ENCODE measurements at places on chromosomes 12 and 14.

GRCh38 chr12:122452701-122453285, 30.3 kb upstream of the CLIP1 start:
- no peak for DNase-seq

- DNase-seq: no peak
Measured at GRCh38 chr12:111034886-111035577, 114.7 kb upstream of the MYL2 start.

DNA sequence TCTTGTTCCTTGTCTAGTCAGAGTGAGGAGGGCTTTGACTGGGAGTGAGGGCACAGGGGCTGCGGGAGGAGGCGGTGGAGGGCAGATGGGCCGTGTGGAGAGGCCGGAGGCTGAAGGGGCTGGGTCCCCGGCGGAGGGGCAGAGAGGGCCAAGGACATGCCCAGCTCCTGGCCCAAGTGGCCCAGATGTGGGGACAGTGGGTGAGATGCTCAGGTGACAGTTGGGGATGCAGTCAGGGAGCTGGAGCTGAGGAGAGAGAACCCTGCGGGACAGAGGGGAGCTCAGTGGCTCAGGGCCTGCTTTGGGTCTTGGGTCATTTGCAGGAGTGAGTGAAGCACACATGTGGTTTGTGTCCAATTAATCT, 26.5 kb upstream of the PLD4 start:
- DNase-seq: no peak

DNA sequence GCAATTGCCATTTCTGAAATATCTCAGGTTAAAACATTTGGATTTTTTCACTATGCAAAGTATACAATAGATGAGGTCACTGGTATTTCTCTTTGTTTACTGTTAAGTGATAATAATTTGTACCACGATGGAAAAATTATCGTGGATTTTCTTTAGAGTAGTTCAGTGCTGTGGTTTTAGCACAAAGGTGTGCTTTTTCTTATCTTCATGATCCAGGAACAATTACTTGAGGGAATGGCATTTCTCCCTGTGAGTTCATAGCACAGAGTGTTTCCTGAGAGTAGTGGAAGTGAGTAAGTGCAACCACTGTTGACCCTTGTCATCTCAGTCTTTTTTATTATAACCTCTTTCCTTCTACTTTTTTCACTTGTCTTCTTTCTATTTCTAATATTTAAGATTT, 86.8 kb downstream of the FGD4 start:
- DNase-seq: no peak

GRCh38 chr12:50043854-50044253, 13.5 kb upstream of the ASIC1 start:
- DNase-seq: no peak

DNA sequence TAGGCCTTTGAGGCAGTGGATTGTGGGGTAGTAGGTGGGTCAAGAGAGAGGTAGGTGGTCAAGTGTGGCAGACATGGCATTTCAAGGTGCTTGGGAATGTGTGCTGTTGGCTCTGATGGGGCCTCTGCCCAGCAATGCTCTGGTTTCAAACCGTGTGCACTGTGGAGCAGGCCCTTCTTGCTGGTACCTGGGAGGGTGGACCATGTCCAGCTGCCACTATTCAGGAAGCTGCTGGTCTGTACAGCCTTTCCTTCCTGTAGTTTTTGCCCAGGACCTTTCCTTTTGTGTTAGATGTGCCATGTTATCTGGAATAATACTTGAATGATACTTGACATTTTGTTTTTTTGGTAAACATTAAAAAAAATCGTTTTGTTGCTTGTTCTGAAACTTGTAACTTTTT, 14.8 kb downstream of the RIMKLB start:
- DNase-seq: no peak

DNA sequence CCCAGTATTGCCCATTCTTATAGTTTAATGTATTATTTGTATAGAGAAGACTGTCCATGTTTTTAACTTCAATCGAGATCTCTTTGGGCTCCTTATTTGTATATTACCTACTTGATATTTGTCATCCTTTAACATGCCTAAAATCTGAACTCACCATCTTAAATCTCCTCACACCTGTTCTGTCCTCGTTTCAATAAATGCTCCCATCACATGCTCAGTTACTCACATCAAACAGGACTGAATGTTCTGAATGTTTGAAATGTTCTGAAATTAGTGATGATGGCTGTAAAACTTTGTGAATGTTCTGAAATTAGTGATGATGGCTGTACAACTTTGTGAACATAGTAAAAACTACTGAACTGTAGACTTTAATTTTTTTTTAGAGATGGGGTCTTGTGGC, 34.5 kb downstream of the COCH start:
- DNase-seq: no peak

DNA sequence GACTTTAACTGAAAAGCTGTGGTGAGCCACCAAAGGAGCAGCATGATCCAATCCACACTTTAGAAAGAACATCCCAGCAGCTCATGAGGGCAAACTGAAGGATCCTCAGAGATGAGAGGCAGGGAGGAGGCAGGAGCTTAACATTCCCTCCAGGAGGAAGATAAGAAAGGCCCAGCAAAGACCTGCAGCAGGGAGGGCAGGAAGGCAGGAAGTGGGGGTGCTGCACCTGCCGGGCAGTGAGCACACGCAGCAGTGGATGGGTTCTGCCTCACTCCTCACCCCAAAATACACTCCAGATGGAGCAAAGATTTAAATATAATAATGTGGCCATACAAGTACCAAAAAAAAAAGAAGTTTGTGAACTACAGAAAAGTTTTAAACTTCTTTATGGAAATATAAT, 48.4 kb downstream of the GCH1 start:
- DNase-seq: no peak

GRCh38 chr14:76113691-76114090, 38.0 kb upstream of the GPATCH2L start:
- no peak for DNase-seq

DNA sequence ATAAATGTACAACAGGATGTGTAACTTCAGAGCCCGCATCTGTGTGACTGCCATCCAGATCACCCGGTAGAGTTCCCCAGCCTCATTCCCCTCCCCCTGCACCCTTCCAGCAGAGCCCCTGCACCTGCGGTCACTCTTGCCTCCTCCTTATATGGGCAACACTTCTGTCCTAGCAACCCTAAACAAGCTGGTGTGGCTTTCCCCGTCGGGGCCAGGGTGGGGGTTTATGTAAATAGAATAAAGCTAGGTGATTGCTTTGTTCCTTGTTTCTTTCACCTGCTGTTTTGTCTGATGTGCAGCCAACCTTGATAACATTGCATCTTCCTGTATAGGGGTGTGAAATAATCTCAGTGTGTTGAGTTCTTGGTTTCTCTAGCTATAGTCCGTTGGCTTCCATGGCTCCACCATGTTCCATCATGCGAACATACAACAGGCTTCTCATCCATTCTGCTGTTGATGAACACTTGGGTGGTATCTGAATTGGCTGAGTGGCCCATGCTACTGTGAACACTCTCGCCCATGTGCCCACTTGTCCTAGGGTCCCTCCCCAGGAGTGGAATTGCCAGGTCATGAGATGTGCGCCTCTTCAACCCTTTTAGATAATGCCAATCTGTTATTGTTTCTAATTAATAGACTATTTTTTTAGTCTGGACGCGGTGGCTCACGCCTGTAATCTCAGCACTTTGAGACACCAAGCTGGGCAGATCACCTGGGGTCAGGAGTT, 102.2 kb downstream of the KIF26A start:
- no peak for DNase-seq

DNA sequence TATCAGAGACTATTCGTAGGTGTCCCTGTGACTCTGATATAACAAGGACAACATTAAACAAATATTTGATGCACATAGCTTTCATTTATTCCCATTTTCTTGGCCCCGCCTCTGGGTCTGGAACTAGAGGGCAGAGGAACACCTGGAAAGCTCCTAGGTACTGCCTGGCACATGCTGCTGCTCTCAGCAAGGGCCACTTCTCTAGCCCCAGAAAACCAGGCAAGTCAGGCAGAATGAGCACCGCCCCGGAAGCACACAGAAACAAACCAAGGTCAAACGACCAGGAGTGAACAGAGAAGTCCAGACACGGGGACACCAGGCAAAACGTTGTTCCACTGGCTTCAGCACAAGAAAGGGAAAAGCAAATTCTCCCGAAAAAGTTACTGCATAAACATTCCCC, 76.1 kb downstream of the TTC7B start:
- no peak for DNase-seq

- no peak for DNase-seq
Measured at GRCh38 chr12:116534311-116535121, 24.7 kb upstream of the MAP1LC3B2 start.

GRCh38 chr12:85393606-85394005, 113.6 kb downstream of the ALX1 start:
- no peak for DNase-seq

DNA sequence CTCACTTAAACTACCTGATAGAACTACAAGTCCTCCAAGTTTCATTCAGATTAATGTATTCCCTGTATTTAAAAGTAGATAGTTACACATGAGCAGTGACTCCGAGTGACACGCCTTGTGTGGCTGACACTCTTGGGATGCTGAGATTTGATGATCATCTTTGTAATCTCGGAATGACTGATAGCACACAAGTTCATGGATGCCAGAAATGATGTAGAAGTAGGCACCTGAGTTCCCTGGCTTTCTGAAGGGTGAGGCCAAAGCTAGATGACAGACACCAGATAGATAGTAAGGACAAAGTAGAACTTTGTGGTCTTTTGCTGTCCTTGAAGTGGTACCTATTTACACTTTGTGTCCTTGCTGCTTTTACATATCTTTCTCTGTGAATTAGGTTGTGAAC, 491.2 kb downstream of the PCNX1 start:
- DNase-seq: no peak

- DNase-seq: no peak
Measured at GRCh38 chr12:127126260-127126628, 1140.7 kb upstream of the TMEM132C start.

- DNase-seq: no peak
Measured at GRCh38 chr12:116856729-116857128, 24.5 kb downstream of the HRK start.

- DNase-seq: no peak
Measured at GRCh38 chr14:105568859-105569766, 42.7 kb downstream of the TMEM121 start.

GRCh38 chr14:103576371-103577024, 13.7 kb downstream of the COA8 start:
- DNase-seq: peak; percentile 84

DNA sequence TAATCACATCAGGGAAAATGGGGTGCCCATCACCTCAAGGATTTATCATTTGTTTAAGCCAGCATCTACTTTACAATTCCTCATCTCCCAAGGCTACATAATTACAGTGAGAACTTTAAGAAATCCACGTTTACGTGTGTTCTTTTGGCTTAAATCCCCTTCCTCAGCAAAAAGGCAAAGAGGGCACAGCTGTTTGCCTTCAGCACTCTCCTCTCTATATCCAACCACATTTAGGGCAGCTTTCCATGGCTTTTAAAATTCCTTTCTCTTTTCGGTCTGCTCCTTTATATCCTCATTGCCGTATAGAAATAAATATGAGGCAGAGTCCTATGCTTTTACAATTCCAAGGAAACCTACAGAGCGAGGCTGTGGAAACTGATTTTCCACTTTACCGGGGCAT, 175.9 kb downstream of the EMP1 start:
- no peak for DNase-seq

DNA sequence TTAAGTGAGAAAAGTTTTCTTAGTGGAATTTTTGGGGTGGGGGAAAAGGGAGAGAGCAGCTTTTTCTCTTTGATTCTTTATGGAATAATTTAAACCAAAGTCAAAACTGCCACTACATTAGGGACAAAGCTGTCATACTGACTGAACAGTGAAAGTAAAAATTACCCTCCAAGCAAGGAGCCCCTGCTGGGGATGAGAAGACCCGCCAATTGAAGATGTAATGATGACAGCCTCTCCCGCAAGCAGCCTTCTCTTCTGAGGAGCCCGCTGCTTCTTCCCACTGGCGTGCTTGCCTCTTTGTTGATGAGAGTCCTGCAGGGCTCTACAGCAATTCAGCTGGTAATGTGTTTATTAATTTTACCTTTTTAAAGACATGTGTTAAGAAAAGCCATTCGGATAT, 151.0 kb downstream of the EFCAB11 start:
- no peak for DNase-seq

GRCh38 chr12:53232646-53233461, 845 bp upstream of the RARG start:
- DNase-seq: peak; percentile 45

- DNase-seq: no peak
Measured at GRCh38 chr14:101635749-101636560, 74.7 kb downstream of the DIO3 start.

DNA sequence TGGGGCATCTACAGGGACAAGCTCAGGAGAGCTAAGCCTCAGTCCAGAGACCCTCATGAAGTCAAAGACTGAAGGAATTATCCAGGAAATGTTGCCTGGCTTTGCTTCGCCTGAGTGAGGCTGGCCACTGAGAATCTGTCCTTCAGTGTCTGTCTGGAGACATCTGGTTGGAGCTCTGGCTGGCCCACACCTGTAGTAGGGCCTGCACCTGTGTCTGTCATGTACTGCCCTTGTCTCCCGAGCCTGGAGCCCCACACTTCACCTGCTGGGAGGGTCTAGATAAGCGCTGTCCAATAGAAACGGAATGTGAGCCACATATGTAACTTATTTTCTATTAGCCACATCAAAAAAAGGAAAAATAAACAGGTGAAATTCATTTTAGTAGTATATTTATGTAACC, 9.9 kb upstream of the HDAC7 start:
- no peak for DNase-seq

DNA sequence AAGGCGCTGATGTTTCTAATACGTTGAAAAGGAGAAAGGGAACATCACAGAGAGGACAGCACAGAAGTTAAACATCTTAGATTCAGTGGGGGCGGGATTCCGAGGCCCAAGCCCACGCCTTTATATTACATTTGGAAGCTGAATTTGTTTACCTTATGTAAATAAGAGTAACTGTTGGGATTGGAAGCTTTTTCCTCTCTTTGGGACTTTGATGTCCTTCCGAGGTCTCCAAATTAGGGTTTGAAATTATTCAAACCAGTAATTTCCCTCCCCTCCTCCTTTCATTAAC, 6.4 kb downstream of the FOXA1 start:
- DNase-seq: no peak
